ENCODE measurements at places on chromosomes 7 and 10.

GRCh38 chr7:91398341-91398740 lies 134.1 kb downstream of the FZD1 start:
- no peak for DNase-seq

DNA sequence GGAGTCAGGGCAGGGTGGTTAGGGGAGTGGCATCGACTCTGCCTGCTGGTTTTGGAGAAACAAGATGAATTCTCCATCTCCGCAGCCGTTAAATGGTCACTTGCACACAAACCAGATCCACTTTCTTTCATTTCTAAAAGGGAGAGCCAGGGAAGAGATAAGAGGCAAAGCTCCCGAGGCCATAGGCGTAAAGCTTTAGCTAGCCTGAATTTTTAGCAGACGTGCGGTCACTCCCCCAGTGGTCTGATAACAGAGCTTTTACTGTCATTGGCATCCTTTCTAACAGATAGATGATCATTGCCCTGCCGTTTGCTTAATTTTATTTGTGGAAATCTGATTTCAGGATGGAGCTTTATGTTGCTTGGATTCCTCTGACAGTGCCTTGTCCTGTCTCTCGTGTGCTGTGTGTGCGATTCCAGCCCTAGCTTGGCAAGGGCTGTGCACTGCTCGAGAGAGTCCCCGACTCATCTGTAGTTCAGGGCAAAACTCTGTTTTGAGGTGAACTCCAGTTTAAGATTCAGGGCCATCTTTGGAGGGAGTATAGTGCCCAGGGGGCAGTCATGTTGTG lies 62.5 kb downstream of the GATA3 start:
- DNase-seq: no peak

DNA sequence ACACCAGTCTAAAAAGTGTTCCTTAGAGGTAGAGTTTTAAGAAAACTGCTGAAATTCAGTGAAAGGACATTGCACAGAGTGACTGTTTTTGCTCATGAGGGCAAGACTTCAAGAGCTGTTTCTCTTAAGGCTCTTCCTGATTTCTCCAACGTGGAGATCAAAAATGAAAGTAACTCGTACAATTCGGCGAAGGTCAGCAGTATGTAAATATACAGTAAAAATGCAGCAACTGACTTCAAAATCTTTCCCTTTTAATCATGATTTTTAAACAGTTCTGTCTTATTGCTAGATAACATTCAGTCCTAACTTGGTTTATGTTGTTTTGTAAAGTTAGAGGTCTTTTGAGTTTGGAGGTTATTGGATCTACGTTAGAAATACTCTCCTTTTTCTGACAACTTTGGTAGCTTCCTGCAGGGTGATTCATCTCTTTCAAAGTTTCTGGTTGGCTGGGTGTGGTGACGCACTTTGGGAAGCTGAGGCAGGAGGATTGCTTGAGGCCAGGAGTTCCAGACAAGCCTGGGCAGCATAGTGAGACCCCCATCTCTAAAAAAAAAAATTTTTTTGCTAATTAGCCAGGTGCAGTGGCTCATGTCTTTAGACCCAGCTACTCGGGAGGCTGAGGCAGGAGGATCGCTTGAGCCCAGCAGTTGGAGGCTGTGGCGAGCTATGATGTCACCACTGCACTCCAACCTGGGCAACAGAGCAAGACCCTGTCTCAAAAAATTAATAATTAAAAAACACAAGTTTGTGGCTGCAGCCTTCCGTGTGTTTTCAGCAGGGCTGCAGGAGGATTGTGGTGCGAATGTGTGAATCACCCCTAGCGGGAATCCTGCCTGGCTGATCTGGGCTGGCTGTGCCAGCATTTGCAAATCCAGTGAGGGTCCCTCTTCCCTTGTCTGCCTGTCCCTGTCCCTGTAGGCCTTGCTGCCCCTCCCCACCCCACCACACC lies 29.2 kb upstream of the AP5Z1 start:
- DNase-seq: no peak

GRCh38 chr7:25989140-25989705 lies 162.8 kb upstream of the NFE2L3 start:
- DNase-seq: no peak

- DNase-seq: no peak
These were observed 81.0 kb upstream of the CAV2 start for GRCh38 chr7:116418524-116418923.

GRCh38 chr10:80909254-80909653 lies 371.6 kb downstream of the SH2D4B start:
- DNase-seq: no peak

DNA sequence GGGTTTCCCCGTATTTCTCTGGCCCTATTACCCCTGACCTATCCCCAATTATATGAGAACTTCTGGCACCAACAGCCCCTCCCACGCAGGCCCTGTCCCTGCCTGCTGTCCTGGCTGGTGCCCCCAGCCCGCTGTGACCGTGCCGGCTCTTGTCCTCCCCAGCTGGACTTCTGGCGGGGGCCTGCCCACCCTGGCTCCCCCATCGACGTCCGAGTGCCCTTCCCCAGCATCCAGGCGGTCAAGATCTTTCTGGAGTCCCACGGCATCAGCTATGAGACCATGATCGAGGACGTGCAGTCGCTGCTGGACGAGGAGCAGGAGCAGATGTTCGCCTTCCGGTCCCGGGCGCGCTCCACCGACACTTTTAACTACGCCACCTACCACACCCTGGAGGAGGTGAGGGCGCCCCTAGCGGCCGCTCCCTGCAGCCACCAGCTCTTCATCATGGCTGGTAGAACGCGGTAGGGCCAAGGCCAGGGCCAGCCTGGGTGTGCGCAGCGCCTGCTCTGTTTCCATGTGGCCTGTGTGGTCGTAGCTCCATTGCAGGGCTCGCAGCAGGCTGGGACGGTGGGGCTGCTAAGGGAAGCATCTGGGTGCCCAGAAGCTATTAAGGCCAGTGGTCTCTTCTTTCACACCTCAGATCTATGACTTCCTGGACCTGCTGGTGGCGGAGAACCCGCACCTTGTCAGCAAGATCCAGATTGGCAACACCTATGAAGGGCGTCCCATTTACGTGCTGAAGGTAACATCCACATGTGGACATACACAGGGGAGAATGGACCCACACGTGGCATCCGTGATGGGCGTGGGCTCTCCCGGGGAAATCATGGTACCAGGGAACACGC lies 1.4 kb downstream of the CPA1 start:
- DNase-seq: no peak

GRCh38 chr10:31321396-31321941 lies 2.5 kb downstream of the ZEB1 start:
- DNase-seq: no peak

DNA sequence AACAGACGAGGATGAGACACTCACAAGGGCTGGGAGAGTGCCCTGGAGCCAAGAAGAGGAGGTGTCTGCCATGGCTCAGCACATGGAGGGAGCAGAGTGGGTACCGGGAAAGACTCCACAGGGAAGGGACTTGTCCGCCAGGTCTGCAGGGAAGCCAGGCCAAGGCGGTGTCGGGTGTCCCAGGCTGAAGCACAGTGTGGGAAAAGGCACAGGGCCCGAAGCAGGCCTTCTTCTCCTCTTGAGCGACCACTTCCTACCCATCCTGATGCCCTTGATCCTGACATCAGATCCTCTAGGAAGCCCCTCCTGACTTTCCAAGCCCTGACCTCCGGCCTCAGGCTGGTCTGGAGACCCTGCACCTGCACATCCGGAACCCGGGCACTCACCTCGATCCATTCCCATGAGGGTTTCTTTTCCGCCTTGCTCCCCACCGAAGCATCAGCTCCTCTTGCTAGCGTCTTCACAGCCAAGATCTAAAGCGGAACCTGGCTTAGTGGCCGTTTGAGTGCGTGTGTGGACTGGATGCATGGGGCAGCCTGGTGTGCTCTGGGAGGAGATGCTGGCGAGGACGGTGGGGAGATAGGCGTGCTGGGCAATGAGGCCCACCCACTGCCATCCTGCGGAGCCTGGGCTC lies 8.5 kb downstream of the CALML3 start:
- no peak for DNase-seq

DNA sequence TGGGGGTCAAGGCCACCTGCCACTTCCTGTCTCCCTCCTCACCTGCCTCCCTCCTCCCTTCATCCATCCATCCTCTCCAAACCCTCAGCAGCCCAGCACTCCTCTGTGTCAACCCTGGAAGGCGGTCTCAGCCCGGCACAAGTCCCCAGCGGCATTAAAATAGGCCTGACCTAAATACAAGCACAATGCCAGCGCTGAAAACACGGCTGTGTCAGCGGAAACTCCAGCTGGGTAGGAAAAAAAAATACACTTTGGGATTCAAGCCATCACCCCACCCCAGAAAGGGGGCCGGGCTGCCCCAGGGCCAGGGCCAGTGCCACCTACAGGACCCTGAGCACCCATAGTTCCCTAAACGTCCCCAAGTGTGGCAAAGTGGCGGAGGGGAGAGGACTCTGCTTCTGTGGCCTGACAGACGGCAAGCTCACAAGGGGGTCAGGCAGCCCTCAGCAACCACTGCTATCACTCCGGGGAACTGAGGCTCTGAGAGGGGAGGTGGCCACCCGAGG lies 22.7 kb upstream of the GTF2IRD1 start:
- no peak for DNase-seq

DNA sequence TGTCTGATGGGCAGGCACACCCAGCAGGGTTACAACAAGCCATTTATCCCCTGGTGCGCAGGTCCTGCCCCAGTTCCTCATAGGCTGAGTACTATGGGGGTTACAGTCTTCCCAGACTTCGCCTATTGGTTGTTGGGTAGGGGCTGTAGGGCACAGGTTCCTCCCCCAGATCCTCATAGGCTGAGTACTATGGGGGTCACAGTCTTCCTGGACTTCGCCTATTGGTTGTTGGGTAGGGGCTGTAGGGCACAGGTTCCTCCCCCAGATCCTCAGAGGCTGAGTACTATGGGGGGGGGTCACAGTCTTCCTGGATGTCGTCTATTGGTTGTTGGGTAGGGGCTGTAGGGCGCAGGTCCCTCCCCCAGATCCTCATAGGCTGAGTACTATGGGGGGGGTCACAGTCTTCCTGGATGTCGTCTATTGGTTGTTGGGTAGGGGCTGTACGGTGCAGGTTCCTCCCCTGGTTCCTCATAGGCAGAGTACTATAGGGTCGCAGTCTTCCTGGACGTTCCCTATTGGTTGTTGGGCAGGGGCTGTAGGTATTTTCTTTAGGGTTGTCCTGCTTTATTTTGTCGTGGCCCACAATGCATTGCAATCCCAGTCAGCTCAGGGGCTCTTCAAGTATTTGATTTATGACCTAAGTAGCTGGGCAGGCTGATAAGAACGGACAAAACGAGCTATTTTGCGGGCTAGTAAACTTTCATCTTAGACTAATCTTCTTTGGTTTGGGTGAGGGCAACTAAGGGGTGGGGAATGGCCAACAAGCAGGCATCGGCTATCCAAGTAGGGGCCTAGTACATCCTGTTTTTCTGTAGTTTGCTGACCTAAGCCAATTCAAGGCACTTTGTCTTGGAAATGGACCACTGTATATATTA lies 3.4 kb downstream of the LRRC27 start:
- DNase-seq: no peak

DNA sequence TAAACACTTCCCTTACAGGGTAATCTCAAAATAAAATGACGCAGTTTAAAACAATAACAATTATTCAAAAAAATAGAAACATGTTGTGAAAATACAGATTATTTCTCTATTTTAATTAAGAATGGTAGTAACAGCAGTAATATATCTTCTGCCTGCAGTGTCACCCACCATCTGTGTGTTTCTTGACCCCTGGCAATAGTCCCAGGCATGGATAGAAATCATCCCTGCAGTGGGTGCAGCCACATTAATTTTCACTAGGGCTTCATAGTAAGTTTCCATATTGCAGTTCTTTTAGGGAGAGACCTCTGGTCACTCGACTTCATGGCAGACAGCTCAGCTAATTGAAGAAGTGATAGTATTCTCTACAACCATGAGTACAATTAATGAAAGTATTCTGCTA lies 470.1 kb upstream of the TEX47 start:
- DNase-seq: no peak

GRCh38 chr7:23207021-23207420 lies 25.2 kb downstream of the NUP42 start:
- no peak for DNase-seq

- DNase-seq: no peak
These were observed 19.2 kb upstream of the PLEKHS1 start for GRCh38 chr10:113732160-113732881.

DNA sequence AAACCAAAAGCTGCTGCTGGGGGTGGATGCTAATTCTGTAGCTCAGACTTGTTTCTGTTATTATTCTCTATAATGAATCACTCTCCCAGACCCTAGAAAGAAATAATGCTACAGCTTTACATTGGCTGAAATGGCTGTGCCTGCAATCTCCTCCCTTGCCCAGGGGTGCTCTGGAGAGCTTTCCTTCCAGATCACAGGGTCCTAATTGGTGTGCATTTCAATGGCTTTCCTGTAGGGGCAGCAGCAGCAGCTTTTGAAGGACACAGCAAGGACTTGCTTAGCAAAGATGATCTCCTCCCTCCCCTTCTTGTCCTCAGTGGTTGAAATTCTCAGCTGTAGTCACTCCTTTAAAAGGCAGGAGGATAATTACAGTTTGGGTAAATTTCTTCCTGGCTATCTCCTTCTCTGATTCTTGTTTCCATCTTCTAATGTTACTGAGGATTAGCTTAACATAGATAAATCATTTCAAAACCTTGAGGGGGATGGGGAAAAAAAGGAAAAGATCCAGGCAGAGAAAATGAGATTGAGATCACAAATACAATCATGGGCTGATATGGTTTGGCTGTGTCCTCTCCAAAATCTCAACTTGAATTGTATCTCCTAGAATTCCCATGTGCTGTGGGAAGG lies 120.2 kb upstream of the CTTNBP2 start:
- no peak for DNase-seq

DNA sequence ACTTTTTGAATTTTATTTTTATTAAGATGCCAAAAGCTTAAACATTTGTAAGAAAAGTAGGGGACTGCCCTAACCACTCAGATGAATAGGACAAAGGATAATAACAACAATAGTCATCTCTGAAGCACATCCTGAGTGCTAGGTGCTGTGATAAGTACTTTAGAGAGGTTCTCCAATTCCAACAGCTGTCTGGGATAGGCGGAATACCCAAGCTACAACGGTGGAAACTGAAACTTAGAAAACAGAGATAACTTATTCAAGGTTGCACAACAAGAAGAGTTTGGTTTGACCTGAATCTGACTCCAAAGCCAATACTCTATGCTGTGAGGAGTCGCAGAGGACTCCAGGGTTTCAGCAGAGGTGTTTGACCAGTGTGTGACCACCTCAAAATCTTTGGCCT lies 2.0 kb downstream of the RTKN2 start:
- DNase-seq: no peak

DNA sequence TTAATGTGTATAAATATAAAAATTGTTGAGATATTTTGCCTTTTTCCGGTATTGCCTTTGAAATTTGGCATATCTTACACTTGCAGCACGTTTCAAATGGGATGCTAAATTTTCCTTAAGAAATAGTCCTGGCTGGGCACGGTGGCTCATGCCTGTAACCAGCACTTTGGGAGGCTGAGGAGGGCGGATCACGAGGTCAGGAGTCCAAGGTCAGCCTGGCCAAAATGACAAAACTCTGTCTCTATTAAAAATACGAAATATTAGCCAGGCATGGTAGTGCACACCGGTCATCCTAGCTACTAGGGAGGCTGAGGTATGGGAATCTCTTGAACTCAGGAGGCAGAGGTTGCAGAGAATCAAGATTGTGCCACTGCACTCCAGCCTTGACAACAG lies 220.2 kb downstream of the PTEN start:
- DNase-seq: no peak
